ENCODE measurements at places on chromosomes 5 and 9. TPM values are rescaled to one million over a fixed set of nuclear protein-coding genes. Genes with fewer than 3 reads are reported as not detected.
A peak's percentile ranks its signal among the peaks of the same experiment; 100 is the strongest.

DNA sequence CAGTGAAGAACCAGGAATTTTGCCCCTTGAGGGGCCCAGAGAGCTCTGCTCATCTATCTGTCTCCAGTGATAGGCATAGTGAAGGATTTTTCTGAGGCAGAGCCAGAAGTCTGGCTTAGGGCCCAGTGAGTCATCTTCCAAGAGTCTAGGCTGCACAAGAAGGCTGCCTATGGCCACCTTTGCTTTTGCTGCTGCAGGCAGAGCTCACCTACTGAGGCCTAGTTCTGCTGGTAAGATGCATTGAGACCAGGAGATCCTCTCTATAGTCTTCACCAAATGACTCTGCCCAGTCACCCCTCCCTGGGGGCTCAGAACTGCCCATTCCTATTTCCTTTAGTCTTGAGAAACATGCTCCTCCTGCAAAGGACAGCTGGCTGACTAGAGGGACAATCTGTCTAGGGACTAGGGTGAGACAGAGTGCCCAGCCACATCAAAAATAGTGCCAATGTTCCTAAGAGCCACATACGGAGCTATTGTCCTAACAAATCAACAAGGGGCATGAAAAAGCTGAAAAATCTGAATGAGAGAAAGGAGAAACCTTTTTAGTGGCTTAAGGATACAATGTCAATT, 40.3 kb upstream of the CDKN2AIPNL start:
- DNase-seq: no peak

DNA sequence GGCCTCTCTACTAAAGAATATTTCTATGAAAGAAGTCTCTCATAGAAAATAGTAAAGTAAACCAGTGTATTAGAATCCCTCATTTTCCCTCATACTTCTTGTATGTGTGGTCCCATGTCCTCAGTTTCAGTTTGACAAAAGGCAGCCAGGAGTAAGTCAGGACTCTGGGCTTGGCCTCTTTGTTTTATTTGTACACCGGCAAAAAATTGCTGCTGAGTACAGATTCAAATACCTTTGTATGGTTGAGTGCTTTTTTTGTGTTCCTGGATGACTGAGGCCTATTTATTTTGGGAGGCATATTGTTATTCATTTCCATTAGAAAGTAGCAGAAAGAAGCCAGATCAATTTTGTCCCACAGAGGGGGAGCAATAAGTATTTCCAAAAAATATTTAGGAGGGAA, 47.3 kb upstream of the CEP78 start:
- DNase-seq: no peak

GRCh38 chr5:58800861-58801540, 218.1 kb downstream of the RAB3C start:
- no peak for DNase-seq

- no peak for DNase-seq
These were observed 103.5 kb downstream of the CDC42SE2 start for GRCh38 chr5:131367219-131367860.

The KIF20A gene
- polyA plus RNA-seq: 35.1 TPM

The ADAMTS13 gene
- 8.3 TPM for polyA plus RNA-seq

The GABRP gene
- polyA plus RNA-seq: 1.0 TPM

The MINAR2 gene
- 0.06 TPM for polyA plus RNA-seq

DNA sequence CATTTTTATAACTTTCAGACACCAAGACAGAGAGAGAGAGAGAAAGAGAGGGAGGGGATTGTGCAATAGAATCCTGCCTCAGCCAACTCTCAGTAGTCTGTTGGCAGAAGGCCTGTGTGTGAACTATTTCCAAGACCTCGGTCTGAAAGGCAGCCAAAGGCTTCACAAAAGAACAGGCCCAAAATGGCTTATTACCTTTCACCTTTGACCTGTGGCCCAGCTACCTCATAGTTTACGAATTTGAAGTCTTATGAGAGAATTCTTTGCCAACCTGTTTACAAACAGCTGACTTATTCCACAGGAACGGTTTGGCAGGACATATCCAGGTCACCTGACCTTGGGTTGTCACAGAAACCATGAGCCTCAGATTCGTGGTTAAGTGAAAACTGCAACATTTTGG, 48.6 kb downstream of the NR2F1-AS1 start:
- peak; percentile 16 for DNase-seq

DNA sequence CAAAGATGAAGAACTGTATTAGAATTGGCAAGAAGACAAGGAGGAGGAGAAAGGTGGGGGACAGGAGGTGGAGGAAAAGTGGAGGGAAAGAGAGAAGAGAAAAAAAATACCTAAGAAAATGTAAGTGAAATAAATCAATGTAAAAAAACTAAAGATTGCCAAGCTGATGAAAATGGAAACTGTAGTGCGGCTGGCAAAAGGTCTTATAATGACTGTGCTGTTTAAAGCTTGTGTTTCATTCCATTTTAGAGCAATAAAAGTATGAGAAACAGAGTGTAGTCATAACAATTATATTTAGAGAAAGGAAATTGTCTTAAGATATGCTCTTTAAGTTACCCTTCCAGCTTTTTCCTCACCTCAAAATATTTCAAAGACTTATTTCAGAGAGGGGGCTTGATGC, 670.5 kb upstream of the SEMA6A start:
- no peak for DNase-seq

The BRD3OS gene
- polyA plus RNA-seq: 24.4 TPM

DNA sequence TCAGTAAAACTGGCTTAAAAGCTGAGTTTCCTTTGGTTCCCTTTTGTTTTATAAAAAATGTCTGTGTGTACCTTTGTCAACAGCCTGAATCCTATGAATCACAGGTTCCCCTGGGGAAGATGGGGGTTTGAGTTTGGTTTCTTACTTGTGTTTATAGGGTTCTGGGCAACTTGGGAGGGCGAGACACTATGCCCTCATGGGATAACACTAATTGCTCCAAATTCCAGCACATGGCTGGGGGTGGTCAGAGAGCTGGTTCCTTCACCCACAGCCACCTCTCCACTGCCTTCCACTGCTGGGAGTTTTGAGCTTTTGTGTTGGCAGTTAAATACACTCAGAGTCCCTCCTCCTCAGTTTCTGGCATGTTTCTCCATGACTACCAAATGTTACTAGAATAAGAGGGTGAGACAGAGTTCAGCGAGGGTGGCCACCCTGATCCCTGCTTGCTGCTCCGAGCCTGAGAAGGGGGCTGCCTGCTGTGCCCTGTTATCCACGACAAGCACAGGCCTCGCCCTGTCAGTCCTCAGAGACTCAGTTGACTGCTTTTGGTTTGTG, 83.0 kb upstream of the EPB41L4B start:
- no peak for DNase-seq

GRCh38 chr9:33823801-33824200, 6.8 kb downstream of the UBE2R2 start:
- no peak for DNase-seq

- DNase-seq: peak; percentile 83
These were observed 169.8 kb upstream of the RAI14 start for GRCh38 chr5:34486160-34486848.

DNA sequence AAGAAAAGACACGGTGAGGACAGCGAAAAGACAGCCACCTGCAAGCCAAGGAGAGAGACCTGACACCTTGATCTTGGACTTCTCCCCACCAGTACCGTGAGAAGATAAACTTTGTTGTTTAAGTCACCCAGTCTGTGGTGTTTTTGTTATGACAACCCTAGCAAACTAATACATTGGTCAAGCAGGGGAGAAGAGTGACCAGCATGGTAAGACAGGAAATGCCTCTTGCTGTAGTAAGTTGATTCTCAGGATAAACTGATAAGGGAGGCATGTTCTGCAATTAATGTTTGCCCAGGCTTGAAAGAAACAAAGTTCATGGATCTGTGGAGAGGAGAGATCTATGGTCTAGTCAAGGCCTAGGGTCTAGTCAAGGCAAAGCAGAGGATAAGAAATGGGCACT, 801.2 kb downstream of the MAT2B start:
- DNase-seq: no peak

DNA sequence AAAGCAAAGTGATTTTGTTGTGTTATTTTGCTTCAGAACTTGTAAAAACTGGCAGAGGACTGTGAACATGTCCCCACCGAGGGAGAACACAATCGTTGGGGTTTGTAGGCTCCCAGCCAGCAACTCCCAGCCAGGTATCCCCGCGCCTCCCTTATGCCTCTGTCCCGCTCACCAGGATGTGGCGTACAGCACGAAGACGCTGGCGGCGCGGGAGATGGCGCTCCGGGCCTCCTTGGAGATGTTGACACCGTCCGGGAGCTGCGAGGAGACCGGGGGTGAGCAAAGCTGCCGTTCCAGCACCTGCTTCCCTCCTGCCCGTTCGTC, 630 bp downstream of the POLE3 start:
- DNase-seq: no peak

GRCh38 chr9:108053555-108054061, 564.0 kb upstream of the KLF4 start:
- peak; percentile 23 for DNase-seq

DNA sequence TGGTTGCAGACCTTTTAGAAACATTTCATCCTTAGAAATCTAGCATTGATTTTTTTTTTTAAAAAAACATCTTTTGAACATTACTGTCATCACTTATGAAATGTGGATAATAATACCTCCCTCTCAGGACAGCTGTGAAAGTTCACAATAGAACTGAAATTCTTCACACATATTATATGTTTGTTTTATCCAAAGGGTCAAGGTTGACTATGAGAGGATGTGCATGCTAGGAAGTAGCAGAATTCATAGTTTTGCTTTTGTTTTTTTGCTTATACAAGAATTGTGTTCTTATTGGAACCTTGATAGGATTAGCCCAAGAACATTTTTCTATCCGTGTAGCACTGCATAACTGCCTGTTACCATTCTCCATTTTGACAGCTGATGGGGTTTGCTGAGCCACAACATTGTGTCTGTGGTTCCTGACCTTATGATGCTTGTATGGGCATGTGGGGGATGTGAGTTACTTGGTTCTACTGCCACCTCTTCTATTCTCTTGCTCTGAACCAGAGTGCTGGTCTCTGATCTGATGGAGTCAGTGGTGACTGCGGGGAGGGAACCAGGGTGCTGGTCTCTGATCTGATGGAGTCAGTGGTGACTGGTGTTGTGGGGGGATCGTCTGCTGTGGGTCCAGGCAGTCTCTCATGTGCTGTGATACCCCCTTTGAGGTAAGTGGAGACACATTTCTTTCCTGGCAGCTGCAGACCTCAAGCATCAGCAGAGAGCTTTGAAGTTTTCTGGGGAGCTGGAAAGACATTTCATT, 27.1 kb upstream of the ACTBL2 start:
- no peak for DNase-seq

The IL4 gene
- 0.09 TPM for polyA plus RNA-seq

DNA sequence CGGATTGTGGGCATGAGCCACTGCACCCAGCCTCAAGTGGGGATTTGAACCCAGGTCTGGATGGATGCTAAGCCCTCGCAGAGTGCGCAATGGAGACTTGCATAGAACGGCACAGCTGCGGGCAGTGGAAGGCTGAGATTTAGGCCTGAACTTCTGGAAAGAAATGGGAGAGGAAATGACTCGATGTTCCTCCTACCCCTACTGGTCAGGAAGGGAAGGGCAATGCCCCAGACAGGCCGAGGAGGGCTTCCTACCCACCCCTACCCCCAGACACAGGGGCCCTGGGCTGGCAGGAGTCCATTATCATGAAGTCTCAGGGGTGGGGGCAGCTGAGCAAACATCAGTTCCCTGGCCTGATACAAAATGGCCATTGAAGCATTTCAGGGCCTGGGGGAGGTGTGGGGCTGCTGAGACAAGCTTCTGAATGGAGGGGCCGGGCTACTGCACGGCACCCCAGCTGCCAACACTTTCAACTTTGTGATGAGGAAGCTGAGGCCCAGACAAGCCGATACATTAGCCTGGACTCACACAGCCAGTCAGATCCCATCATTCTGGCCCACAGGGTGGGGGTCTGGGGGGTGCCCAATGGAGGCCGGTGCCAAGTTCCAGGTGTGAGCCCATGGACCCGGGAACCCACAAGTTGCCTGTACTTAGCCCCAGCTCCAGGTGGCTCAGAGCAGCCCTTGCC, 13.5 kb upstream of the WDR38 start:
- no peak for DNase-seq

DNA sequence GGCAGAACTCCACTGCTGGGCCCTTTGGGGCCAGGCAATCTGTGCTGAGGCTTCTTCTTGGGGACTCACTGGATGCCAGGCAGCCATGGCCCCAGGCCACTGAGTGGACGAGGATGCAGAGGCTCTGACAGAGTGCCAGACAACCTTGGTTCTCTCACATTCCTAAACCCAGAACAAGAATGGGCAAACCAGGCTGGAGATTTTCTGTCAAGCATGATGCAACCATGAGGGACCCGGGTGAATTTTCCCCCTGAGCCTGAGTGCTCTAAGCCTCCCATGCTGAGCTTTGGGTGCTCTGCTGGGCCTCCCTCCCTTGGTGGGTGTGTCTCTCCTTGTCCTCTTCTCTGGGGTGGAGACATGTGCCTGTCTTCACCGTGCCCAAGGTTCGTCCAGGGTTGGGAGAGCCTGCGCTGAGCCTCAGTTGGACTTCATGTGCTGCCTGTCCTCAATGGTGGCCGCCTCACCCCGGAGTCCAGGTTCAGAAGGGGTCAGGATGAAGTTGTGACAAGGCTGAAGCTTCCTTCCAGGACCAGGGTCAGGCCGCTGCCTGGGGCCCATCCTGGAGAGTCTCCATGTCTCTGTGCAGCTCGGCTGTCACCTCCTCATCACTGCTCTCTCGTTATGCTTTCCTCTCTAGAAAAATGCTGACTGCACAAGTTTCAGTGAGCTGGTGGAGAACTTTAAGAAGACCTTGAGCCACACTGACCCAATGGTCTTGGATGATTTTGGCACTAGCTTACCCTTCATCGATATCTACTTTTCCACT, 24.1 kb downstream of the PITX1 start:
- DNase-seq: no peak

- no peak for DNase-seq
These were observed 2.4 kb downstream of the MACIR start for GRCh38 chr5:103260951-103261350.

- no peak for DNase-seq
These were observed 58.7 kb downstream of the CCDC192 start for GRCh38 chr5:127761869-127762268.

The LCN1 gene
- polyA plus RNA-seq: not detected

The NACC2 gene
- polyA plus RNA-seq: 9.3 TPM

GRCh38 chr9:108356806-108357205, 499.0 kb downstream of the ACTL7B start:
- no peak for DNase-seq

DNA sequence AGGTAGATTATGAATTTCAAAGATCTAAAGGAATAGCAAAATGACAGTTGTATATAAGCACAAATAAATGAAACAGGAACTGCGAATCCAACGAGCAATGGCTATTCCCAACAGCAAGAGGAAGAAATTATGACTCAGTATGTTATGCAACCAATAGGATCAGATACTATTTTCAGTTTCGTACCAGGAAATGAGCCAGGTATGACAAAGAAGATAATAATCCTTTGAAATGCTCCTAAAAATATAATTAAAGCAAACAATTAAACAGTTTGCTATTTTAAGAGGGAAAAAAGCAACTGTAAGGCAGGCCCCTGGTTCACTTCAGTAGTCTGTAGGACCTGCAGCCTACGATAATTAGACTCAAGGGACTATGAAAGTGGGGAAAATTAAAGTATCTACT, 58.9 kb downstream of the AUH start:
- no peak for DNase-seq

DNA sequence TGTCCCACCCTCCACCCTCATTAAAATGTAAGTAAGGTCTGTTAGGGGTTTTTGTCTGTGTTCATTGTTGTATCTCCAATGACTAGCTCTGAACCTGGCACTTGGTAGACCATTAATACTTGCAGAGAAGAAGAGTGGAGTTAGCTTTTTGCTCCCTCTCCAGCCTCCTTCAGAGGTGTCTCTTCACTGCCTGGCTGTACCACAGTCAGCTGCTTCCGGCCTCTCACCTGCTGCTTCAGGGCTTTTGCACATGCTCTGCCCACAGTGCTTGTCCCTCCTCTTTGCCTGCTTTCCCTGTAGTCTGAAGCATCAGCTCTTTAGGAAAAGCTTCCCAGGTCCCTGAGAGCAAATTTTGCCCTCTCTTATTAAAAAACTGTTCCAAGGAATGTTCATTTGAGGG, 83.6 kb downstream of the SNX24 start:
- DNase-seq: no peak

Data from right renal pelvis (tissue), 4 donors.